ENCODE measurements at places on chromosomes 12 and 14.

DNA sequence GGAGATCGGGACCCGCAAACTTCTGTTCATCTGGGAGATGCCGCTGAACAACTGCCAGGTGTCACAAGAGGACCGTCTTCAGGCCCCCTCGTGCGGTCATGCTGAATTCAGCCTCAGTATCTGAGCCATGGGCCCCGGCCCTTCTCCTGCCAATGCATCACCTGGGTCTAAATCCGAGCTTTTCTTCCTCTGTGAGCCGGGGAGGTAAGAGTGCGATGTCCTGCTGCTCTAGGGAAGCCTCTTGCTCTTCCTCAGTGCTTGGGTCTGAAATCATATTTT lies 155.8 kb upstream of the FKBP4 start:
- DNase-seq: no peak

GRCh38 chr12:2110849-2111566 lies 58.2 kb downstream of the CACNA1C start:
- DNase-seq: no peak

DNA sequence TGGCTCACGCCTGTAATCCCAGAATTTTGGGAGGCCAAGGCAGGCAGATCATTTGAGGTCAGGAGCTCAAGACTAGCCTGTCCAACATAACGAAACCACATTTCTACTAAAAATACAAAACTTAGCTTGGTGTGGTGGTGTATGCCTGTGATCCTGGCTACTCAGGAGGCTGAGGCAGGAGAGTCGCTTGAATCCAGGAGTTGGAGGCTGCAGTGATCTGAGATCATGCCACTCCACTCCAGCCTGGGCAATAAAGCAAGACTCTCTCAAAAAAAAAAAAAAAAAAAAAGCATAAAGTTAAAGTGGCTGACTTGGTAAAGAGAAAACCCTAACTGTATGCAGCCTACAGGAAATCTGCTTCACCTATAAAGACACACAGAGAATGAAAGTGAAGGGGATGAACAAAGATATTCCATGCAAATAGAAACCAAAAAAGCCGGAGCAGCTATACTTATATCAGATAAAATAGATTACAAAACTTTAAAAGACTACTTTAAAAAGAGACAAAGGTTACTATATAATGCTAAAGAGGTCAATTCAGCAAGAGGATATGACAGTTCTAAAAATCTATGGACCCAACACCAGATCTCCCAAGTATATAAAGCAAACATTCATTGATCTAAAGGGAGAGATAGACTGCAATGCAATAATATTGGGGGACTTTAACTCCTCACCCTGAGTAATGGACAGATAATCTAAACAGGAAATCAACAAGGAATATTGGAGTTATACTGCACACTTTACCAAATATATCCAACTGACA lies 4.1 kb downstream of the CLEC2B start:
- DNase-seq: no peak

DNA sequence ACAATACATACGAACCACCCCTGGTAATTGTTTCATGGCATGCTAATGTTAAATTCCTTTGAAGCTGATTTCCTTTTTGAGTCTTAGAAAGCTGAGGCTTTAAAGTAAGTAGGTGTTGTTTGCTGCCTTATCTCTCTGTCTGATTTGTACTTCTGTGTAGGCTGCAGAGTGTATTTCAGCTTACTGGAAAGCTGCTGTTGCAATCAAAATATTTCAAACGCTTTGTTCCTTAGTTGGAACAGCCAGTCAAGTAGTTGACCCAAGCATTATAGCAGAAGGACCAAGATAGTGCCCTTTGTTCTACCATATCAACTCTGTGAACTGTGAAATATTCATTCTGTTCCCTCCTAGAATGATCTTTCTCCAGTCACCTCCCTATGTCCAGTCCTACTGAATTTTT lies 3.1 kb downstream of the PKP2 start:
- DNase-seq: no peak

DNA sequence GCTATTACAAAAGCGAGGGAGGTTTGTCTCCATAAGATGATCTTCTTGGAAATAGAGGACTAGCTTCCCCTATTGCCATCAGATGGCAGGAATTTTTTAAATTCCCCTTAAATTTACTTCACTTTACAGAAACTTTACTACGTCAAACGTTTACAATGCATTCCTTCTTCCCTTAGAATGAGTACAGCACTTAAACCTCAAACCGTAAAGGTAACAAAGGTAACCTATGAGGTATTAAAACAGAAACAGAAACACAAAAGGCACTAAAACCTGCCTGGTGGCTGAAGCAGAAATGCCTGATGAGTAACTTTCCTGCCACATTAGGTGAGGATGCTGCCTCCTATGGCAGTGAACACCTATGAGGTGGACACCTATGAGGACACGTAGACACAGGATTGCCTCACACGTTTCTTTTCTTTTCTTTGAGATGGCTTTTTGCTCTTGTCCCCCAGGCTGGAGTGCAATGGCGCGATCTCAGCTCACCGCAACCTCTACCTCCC lies 25.0 kb downstream of the DIO2 start:
- DNase-seq: no peak

GRCh38 chr14:89288114-89288513 lies 128.9 kb downstream of the FOXN3 start:
- no peak for DNase-seq

DNA sequence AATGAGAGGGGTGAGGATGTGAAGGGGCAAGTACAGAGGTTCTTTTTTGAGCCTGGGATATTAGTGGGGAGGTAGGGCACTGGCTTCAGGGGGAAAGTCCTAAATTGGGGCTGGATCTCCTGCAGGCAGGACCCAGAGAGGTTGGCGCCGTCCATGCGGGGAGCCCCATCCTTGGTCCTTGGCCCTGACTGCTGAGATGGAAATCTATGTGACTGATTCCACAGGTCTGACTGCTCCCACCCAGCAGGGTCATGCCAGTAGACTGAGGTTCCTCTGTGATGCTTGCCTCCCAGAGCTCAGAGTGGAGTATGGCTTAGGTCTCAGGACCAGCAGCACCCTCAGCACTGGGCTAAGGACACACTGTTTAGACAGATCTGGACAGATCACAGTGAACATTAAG lies 988.6 kb upstream of the TMEM132C start:
- DNase-seq: no peak

- no peak for DNase-seq
Measured at GRCh38 chr12:102971227-102971626, 13.8 kb downstream of the ASCL1 start.

GRCh38 chr12:119809023-119809422 lies 68.1 kb downstream of the CIT start:
- DNase-seq: no peak

- no peak for DNase-seq
Measured at GRCh38 chr12:130425698-130426245, 88.1 kb downstream of the PIWIL1 start.
